ENCODE measurements at places on chromosomes 4 and X.

DNA sequence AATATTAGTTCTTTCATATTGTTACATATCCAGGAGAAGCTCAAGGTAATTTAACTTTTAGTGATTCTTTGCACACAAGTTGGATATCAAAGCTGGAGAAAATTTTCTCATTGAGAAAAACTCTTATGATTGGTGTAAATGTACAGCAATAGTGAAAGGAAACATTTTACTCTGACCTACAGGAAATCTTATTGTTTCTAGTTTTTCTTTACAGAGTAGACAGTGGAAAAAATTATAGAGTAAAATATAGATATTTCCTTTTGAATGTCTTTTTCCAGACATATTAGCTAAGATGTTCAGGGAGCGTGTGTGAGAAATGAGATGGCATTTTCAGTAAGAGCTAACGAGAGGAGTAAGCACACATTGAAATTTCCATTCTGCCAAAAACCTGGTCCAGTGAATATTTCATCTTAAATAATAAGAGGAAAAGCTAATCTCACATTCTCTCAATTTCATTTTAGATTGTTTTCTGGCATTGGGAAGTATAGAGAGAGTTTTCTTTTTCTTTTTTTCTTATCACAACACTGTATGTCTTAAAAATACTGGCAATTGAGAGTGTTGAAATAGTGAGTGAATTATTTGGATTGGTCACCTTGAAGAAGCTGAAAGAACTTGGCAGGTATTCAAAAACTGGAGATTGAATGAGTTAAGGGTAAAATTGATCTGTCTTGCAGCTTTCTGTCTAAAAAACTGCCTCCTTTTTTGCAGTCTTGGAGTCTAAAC, 15.6 kb upstream of the ATP8A1 start:
- DNase-seq: no peak

GRCh38 chr4:110610940-110611831, 11.7 kb downstream of the PITX2 start:
- no peak for DNase-seq

GRCh38 chr4:113410686-113411085, 350.9 kb downstream of the CAMK2D start:
- no peak for DNase-seq

DNA sequence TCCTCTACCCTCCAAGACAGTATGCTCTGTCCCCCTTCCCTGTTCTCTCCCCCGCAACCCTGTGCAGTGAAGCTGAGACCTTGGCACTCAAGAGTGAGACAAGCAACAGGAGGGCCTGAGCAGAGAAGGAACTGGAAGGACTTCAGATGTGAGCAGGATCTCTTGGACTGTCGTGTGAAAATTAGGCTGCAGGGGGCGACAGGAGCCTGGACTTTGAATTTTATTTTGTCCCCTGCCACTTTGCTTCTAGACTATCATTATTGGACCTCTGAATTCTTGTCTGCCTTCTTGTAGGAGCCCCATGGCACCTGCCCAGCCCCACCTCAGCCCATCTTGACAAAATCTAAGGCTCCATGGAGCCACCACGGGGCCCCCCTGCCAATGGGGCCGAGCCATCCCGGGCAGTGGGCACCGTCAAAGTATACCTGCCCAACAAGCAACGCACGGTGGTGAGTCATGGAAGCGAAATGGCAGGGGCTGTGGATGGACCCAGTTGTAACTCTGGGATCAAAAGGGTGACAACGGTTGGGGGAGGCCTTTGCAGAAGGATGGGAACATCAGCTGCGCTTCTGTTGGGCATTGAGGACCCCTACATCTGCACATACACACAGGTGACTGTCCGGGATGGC, 1.7 kb downstream of the ARAF start:
- DNase-seq: peak; percentile 21

GRCh38 chrX:137033774-137034507, at the start of gene GPR101:
TSS of gene GPR101 (minus strand) at chrX:137033995. CDS start at chrX:137031674, 2,321 bp downstream.
- DNase-seq: no peak

GRCh38 chrX:71911731-71912050, 1.0 kb downstream of the NHSL2 start:
- no peak for DNase-seq

GRCh38 chrX:44667771-44668170, 125.1 kb upstream of the FUNDC1 start:
- no peak for DNase-seq

- no peak for DNase-seq
Observed at GRCh38 chr4:146510942-146511341, 10.8 kb downstream of the SLC10A7 start.

DNA sequence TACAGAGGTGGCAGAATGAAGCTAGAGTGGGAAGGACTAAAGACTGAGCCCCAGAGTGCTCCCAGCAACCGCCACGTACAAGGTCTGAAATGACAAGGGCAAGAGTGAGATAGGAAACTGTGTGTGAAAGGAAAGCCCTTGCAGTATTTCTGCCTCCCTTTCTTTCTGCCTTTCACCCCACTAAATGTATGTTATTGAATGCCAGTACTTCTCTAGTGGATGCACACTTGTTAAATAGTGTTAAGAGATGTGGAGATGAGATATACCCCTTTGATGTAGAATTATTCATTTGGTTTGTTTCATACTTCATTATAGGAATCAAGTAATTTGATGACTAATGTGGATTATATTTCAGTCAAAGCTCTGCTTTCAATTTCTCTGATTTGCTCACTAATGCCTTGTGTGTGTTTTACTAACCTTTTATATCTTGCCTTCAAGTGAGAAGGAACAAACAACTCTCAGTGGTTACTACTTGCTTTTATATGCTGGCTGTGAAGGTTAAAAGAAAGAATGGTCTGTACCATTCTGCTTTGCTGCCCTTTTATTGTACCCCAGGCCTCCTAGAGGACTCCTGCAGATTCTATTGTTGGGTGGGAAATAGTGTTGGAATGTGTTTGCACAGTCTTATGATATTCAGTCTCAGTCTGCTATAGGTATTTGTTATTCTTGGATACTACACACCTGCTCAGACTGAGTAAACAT, 8.0 kb upstream of the ANXA3 start:
- no peak for DNase-seq

Data from stimulated activated CD4-positive, alpha-beta T cell treated with anti-CD3 and anti-CD28 coated beads, Interleukin-1b, Interleukin-23, amount 100 ng/mL, for 48 hours (primary cell).